ENCODE measurements at places on chromosomes 6 and 20.

- DNase-seq: no peak
Measured at GRCh38 chr20:9348316-9348715, 166.1 kb upstream of the LAMP5 start.

DNA sequence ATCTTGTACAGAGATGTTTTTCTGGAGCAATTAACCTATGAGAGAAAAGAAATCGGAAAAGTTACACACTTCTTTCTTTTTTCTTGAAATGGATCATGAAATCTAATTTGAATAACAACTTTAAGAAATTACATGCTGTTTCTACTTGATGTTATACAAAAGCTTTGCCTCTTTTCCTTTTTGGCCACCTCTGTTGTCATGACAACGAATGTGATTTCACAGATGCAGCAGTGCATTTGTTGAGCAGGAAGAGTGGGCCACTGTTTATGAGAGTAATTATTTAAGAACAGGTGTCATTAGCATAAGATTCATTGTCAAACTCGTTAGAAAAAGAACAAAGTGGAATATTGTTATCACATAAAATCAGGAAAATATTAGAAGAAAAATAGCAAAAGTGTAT is 148.3 kb upstream of the IMPG1 start:
- DNase-seq: no peak

DNA sequence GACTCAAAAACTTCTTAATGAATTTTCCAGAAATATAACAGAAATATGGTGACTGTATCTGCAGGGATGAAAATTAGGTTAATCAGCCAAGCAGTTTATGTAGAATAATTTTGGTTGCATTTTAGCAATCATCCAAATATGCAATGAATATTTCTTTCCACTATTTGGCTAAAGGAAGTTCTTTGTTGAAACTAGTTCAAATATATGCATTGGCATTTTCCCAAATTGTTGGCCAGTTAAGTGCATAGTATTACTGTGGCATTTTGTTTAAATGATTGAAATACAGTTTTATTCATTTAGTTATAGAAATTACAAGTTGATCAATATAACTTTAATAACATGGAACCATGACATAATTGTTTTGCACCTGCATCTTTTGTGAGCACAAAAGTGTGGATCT is 115.5 kb downstream of the DOK5 start:
- no peak for DNase-seq

DNA sequence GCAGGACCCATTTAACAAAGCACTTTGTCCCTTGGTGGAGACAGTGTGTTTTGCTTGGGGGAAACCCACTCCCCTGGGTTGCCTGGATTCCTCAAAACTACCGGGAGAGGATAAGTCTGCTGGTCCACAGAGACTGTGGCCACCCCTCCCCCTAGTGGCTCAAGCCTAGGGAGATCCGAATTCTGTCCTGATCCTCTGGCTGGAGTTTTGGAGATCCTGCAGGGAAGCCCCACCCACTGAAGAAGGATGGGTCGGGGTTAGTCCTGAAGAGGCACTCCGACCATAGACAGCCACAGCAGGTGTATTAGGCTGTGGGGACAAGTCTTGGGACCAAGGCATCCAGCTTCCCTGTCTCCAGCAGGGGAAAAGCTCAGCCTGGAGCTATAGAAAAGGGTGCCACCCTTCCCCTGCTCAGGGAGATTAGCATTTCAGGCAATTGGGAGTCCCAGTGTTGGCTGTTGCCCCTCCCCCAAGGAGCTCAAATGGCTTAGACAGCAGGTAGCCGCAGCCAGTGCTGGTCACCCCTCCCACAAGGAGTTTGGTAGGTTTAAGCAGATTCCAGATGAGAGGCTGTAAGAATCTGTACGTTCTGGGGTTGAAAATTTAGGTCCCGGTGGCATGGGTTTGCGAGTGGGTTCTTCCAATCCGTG is 750.0 kb downstream of the TBC1D32 start:
- no peak for DNase-seq

GRCh38 chr6:149967591-149967990 is 3.8 kb downstream of the ULBP1 start:
- DNase-seq: no peak

Data from activated naive CD4-positive, alpha-beta T cell treated with anti-CD3 and anti-CD28 coated beads, Interleukin-2, amount 50 U/mL, for 16 hours (primary cell).